ENCODE measurements at places on chromosomes 1 and 21. TPM values are rescaled to one million over a fixed set of nuclear protein-coding genes. Genes with fewer than 3 reads are reported as not detected.

CAMK1G gene
- 9.4 TPM for total RNA-seq

PMF1 gene
- 56.1 TPM for total RNA-seq

C1orf226 gene
- 12.6 TPM for total RNA-seq

CXADR gene
- 52.1 TPM for total RNA-seq

FCER1G gene
- total RNA-seq: not detected

LIX1L gene
- 24.2 TPM for total RNA-seq

NBPF4 gene
- total RNA-seq: not detected

Data from type B pancreatic cell (in vitro differentiated cells).